ENCODE measurements at places on chromosomes 2 and 18.

GRCh38 chr2:134897932-134898331 lies 20.7 kb upstream of the CCNT2 start:
- no peak for DNase-seq

DNA sequence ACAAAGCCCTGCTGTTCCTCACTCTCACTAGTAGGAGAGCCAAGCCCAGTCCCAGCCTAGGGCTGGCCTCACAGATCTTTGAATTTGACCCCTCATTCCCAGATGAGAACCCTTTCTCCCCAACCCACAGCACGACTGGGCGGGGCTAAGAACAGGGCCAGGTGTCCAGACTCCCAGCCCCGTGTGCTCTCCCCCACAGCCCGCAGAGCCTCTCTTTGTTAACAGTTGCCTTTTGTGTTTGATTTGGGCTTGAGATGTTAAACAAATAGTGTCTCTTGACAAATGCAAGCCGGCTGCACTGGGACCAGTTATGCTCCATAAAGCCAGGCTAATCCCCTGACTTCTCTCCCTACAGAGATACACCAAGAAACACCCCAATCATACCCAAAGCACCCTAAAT lies 4.7 kb upstream of the KCNK3 start:
- DNase-seq = no peak

DNA sequence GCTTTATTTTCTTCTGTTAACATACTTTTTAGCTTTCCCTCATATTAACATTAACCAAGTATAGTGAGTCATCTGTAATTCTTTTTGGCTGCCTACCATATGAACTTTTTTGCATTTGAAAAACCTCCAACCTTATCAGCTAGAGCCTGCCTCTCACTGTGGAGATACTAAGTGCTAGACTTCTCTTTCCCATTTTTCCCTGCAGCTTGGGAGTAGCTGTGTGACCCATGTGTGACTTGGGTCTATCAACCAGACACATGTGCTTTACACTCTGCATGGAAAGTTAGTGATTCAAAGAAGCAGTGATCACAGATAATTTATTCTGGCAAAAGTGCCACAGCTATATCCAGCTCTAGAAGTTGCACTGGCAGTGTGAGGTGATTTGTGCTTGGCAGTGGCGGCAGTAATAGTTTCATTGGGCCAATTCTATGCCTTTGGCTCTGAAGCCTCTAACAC lies 36.3 kb downstream of the PREPL start:
- DNase-seq = peak; percentile 53

- no peak for DNase-seq
Observed at GRCh38 chr2:167783261-167784083, 463.9 kb downstream of the STK39 start.

- DNase-seq = no peak
Observed at GRCh38 chr2:143933946-143934569, 585.9 kb downstream of the ZEB2 start.

DNA sequence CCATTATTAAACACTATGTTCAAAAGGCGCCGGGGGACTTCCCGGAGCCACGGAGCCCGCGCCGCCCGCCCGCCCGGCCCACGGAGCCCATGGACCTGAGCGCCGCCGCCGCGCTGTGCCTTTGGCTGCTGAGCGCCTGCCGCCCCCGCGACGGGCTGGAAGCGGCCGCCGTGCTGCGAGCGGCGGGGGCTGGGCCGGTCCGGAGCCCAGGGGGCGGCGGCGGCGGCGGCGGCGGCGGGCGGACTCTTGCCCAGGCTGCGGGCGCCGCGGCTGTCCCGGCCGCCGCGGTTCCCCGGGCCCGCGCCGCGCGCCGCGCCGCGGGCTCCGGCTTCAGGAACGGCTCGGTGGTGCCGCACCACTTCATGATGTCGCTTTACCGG lies 197 bp downstream of the GDF7 start:
- no peak for DNase-seq

DNA sequence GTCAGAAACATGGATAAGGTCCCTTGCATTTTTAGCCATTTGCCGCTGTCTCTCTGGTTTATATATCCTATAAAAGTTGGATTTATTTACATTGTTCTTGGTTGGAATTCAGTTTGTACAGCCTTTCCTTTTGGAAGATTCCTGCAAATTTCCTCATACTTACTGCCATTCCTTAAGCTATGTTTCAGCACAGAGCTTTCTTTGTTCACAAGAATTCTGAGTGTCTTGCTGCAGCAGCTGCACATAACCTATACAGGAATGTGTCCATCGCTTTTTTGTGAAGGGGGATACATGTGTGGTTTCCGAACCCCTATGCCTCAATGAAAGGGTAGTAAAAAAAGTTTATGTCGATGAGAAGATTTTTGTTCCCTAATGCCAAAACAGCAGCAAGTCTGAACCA lies 48.3 kb upstream of the CCDC68 start:
- DNase-seq = no peak

DNA sequence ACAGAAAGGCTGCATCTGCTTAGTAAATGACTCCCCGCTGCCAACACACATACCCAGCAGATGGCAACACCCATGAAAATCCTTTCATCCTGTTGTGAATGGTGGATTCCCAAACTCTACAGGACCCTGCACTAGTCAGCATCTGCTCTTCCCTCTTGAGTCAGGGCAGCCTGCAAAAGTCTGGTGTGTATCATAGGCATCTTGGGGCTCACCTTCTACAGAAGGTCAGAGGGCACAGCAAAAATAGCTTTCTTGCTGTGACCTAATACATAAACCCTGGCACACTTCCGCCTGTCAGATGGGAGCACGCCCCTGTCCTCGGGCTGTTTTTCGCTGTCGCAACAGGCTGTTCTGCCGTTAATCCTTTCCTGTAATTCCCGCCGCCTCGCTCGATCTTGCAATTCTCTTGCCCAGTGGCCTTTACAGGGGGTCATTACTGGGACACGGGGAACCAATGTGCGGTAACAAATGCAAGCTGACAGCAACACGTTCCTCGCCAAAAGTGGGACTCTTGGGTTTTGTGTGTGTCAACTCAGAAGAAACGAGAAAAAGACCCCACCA lies 19.9 kb upstream of the SCYGR1 start:
- DNase-seq = no peak

- peak; percentile 70 for DNase-seq
Observed at GRCh38 chr2:181104512-181105115, 124.2 kb downstream of the UBE2E3 start.

DNA sequence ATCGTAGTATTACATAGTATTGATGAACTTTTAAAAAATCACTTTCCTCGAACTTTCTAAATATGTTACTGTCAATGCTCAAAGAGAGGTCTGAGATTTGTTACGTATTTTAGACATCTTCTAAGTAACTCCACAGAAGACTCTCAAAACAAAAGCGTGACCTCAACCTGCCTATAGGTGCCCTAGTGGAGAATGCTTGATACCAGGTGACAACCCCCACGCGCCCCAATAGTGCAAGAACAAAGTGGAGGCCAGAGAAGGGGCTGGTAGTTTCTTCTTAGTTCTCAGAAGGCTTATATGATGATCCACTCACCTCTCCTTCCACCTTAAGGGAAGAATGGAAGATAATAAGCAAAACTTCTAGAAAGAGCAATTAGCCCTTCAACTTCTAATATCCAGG lies 102.6 kb downstream of the ANKRD44 start:
- DNase-seq = no peak

DNA sequence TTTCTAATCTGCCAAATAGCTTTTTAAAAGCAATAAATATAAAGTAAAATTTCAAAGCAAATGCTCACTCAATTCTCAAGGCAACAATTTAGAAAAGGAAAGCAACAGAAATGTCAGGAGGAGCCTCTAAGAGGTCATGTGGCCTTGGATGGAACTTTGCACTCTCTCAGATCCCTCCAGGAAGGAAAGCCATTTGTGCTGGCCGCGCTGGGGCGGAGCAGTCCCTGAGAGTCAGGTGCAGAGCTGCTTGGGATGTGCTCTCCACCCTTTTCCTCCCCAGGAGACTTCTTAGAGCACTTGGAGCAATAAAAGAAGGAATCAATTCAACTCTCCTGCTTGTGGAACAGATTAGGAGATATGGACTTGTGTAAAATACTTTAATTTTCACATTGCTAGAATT lies 379.8 kb upstream of the LINC00305 start:
- DNase-seq = no peak

- no peak for DNase-seq
Observed at GRCh38 chr2:177289824-177290628, 25.5 kb upstream of the NFE2L2 start.

DNA sequence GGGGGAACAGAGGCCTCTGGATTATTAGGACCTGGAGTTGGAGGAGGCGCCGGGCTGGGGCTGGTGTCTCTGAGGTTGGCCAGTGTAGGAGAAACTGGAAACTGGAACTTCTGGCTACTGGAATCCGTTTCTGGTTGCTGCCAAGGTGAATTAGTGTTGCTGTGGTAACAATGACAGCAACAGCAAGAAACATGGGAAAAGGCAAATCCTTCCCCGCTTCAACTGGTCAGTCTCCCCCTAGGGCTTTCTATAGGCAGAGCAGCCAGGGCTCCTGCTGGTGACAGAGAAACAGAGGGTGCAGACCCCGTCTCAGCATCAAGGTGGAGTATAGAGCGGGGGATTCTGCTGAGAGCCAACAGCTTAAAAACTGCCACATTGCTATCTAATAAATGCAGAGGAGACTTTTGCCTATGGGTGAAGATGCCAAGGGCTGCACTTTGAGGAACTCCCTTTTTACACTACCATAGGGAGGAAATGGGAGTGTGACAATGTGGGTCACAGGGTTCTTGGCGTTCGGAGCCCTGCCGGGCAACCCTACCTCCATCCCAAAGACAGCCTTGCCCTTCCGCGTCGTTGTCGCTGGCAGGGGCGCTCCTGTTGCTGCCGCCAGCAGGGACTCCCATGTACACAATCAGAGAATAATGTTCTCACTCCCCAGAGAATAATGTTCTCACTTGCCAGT lies 81.4 kb upstream of the CABLES1 start:
- peak; percentile 55 for DNase-seq

DNA sequence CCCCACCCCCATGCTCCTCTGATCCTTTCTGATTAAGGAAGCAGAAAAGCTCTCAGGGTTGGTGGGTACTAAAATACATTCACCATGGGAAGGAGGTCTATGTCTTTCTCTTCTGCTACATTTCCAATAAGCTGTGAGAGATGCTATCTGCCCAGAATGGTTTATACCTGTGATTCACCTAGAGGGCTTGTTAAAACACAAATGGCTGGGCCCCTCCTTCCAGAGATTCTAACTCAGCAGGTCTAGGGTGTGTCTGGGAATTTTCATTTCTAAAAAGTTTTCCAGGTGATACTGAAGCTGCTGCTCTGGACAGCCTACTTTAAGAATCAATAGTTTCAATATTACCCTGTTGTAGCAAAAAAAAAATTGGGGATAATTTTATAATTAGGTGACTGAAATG lies 772.2 kb upstream of the ZEB2 start:
- DNase-seq = no peak

Data from fibroblast of skin of right biceps (primary cell).